A549 treated with ZK216348 at 1 μM for 4 hours (cell line): ENCODE measurements at places on chromosomes 6 and 20. TPM values are rescaled to one million over a fixed set of nuclear protein-coding genes. Genes with fewer than 3 reads are reported as not detected.

Gene PGC
- not detected in 5 replicates for total RNA-seq

Gene SYNDIG1
- 0.91 to 2.6 TPM (median 1.9 TPM) in 5 replicates for total RNA-seq

Gene LTA
- not detected in 5 replicates for total RNA-seq

Gene RING1
- 19.0 to 27.0 TPM (median 24.7 TPM) in 5 replicates for total RNA-seq

Gene CBFA2T2
- 4.2 to 8.4 TPM (median 5.9 TPM) in 5 replicates for total RNA-seq

Gene PKIB
- 0.54 to 0.66 TPM (median 0.66 TPM) in 5 replicates for total RNA-seq

Gene CRISP1
- not detected in 5 replicates for total RNA-seq

Gene DLK2
- total RNA-seq: 3.6 to 7.8 TPM (median 7.3 TPM) in 5 replicates

Gene GDAP1L1
- total RNA-seq: not detected in 5 replicates

Gene GATA5
- 0.29 to 1.1 TPM (median 0.94 TPM) in 5 replicates for total RNA-seq

Gene SAMD5
- total RNA-seq: 0.58 to 0.87 TPM (median 0.70 TPM) in 5 replicates

Gene ABCF1
- total RNA-seq: 49.4 to 64.4 TPM (median 55.7 TPM) in 5 replicates

Gene ELOVL4
- 1.2 to 2.4 TPM (median 1.6 TPM) in 5 replicates for total RNA-seq

Gene DNMT3B
- 3.3 to 5.2 TPM (median 4.4 TPM) in 5 replicates for total RNA-seq

Gene DAAM2
- 0.02 to 0.04 TPM in 2 of 5 replicates, not detected in the others for total RNA-seq

Gene TMEM217
- total RNA-seq: 0.19 to 1.5 TPM (median 0.76 TPM) in 5 replicates

Gene KCNK17
- total RNA-seq: not detected in 5 replicates

Gene RBBP8NL
- 0.28 to 0.56 TPM (median 0.34 TPM) in 5 replicates for total RNA-seq

Gene ATP9A
- total RNA-seq: 10.8 to 18.0 TPM (median 13.7 TPM) in 5 replicates

Gene LRP11
- 23.6 to 43.8 TPM (median 38.1 TPM) in 5 replicates for total RNA-seq

Gene ZBP1
- not detected in 5 replicates for total RNA-seq

Gene BMP7
- total RNA-seq: 0.13 to 0.78 TPM (median 0.55 TPM) in 5 replicates

Gene HLA-DPA1
- 0.05 TPM in 1 of 5 replicates, not detected in the others for total RNA-seq

Gene TREML2
- not detected in 5 replicates for total RNA-seq

Gene CLPSL1
- not detected in 5 replicates for total RNA-seq

Gene PRSS35
- 0.09 to 0.14 TPM (median 0.12 TPM) in 3 of 5 replicates, not detected in the others for total RNA-seq

Gene FAM184A
- total RNA-seq: not detected in 5 replicates

Gene C20orf202
- total RNA-seq: not detected in 5 replicates

Gene KIAA0408
- 5.6 to 8.2 TPM (median 5.8 TPM) in 5 replicates for total RNA-seq

Gene IP6K3
- total RNA-seq: 0.27 to 0.52 TPM (median 0.33 TPM) in 5 replicates

Gene MICB
- total RNA-seq: 5.2 to 8.6 TPM (median 7.9 TPM) in 5 replicates

Gene MUC22
- total RNA-seq: 0.02 TPM in 1 of 5 replicates, not detected in the others

Gene TRIM40
- total RNA-seq: not detected in 5 replicates

Gene KHDC1L
- 0.32 to 0.36 TPM in 2 of 5 replicates, not detected in the others for total RNA-seq
